ENCODE measurements at places on chromosomes 11 and 22.

GRCh38 chr22:47064416-47064815 lies 302.0 kb downstream of the TBC1D22A start:
- DNase-seq, result no peak

GRCh38 chr11:86443415-86443814 lies 68.7 kb downstream of the CCDC81 start:
- no peak for DNase-seq

DNA sequence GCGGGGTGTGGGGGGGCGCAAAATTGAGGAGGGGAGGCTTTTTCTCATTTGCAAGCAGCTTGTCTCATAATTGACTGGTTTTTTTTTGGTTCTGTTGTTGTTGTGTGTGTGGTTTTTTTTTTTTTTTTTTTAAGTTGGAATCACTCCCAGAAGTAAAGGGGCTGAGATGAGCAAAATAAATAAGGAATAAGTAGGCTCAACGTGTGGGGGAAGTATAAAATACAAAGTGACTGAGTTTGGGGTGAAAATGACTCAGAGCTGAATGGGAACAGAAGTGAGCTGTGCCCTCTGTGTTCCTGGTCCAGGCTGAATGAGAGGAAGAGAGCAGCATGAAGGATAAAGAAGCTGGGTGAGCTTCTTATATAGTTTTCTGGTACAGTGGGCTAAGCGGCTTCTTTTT lies 90.0 kb downstream of the GRIK4 start:
- no peak for DNase-seq

DNA sequence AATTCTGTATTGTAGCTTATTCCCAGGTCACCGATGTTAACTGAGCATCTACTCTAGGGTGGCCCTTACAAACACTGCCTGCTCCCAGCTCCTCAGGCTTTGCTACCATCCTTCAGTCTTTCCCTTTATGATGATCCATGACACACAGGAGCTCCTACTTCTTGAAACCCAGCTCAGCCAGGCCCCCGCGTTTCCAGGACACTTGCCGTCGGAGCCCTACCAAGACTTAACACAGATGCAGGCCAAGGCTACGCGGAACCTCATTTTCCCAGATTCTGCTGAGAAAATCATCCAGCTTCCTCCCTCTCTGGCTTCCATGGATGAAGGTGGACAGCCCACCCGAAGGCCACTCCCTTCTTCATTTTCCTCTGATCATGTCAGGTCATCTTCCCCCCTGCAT lies 18.6 kb downstream of the IGSF9B start:
- no peak for DNase-seq

DNA sequence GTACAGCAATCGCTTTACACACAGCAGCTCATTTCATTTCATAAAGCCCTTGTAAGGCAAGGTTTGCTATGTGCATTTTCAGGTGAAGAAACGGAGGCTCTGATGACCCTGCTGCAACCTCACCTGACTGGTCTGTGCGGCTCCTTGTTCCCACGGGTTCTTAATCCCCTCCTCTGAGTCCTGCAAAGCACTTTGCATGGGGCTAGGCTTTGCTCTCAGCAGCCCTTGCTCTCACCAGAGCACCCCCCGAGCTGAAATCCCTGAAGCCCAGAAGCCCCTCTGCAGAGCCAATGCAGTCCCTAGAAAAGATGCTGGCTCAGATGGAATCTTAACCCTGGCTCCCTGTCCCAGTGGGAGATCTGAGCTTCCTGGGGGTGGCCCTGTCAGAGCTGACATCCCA lies 11.0 kb upstream of the APOL6 start:
- no peak for DNase-seq

GRCh38 chr11:69697861-69698260 lies 6.0 kb downstream of the FGF19 start:
- no peak for DNase-seq

- no peak for DNase-seq
Measured at GRCh38 chr11:3984896-3985295, 109.7 kb upstream of the RRM1 start.

GRCh38 chr11:106608677-106609076 lies 409.6 kb downstream of the GUCY1A2 start:
- no peak for DNase-seq

DNA sequence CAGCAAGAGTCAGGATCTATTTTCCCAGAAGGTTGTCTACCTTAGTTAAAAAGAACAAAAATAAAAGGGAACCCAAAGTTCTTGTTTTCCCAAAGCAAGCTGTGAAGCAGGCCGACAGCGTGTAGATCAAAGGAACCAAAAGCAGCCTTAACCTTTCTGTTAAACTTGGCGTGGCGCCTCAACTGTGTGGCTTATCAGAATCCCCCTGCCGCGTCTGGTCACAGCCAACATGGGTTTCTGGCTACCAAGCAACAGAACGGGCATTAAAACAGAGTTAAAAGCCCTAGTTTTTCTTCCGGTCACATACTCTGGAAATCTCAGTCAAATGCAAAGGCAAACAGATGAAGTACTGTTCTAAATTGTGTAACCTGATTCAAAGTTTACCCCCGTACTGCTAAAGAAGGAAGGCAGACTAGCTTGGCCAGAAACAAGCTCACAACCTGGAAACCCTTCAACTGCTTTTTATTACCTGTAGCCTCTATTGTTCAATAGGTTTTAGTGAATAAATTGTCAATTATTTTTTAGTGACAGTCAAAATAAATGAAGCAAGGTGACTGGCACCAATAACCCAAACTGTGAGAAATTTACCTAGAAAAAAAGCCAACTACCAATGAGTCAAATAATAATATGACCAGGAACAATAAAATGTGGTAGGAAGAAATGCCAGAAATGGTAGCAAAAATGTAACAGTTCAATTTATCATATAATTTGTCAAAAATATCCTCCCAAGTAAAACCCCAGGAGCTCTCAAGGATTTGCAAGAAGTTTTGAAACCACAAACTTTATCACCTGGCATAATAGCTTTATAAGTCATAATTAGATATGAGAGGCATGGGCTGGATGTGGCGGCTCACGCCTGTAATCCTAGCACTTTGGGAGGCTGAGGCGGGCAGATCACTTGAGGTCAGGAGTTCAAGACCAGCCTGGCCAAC lies 21.4 kb downstream of the CHKA start:
- peak; percentile 47 for DNase-seq

DNA sequence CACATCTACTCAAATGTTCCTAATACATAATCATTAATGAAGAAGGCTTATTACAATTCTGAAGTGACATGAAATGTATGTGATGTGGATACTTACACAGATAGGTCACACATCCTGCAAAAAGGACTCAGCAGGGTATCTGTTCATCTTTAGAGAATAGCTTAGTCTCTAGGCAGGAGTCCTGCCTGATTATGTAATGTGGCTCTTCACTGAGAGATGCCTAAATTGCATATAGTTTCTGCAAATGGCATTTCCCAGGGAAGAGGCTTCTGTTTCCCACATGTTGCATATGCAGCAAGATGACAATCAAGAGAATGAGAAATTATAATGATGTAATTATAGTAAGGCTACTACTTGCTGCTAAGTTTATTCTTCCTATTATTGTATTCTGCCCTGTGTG lies 58.8 kb upstream of the SLC36A4 start:
- DNase-seq, result no peak

DNA sequence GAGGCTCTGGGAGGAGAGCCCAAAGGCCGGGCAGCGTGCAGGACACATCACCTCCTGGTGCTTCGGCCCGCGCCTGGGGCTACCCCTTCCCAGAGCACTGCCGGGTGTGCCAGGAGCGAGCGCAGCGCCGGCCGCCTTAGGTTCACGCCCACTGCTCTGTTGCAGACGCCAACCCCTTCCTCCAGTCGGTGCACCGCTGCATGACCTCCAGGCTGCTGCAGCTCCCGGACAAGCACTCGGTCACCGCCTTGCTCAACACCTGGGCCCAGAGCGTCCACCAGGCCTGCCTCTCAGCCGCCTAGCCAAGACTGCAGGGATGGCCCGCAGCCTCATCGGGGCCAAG lies 79.0 kb downstream of the MED15 start:
- DNase-seq, result peak; percentile 9

DNA sequence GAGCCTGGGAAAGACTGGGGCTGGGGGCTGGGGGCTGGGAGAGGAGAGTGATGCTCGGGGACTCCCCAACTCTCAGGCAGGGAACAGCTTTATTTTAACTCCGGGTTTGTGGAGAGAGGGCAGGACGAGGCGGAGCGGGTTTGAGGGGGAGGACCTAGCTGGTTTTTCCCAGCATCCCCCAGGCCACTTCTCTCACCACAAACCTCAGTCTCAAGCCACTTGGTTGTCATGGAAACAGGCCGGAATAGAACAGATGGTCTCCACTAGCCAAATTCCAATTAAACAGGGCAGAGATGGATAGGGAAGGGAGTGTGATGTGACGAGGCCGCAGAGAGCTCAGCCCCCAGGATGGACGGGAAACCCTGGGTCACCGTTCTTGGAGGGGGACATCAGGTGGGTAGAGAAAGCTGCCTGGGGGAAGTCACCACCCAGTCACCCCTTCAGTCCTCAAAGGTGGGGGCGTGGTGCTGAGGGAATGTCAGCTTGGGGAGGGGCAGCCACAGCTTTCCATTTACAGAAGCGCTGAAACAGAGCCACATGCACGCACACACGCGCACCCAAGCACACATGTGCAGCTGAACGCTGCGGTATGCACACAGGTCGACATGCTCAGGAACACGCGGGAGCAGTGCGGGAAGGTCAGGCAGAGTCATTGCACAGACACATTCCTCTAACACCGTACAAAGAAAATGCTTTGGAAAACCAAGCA lies 19.2 kb downstream of the NECTIN1 start:
- DNase-seq, result no peak

- no peak for DNase-seq
Measured at GRCh38 chr11:121554552-121554951, 101.8 kb upstream of the SORL1-AS1 start.

GRCh38 chr11:102546427-102546826 lies 15.9 kb upstream of the MMP7 start:
- no peak for DNase-seq

GRCh38 chr22:50525104-50525857 lies at the start of gene SCO2:
TSS of gene SCO2 (minus strand) at chr22:50525598. CDS start at chr22:50524411, 1,187 bp downstream.
- peak; percentile 96 for DNase-seq

- no peak for DNase-seq
Measured at GRCh38 chr11:116601814-116602636, 170.8 kb downstream of the BUD13 start.

GRCh38 chr11:120179057-120179672 lies 31.7 kb upstream of the OAF start:
- DNase-seq, result peak; percentile 19

GRCh38 chr11:63459586-63459985 lies 31.4 kb downstream of the PLAAT5 start:
- DNase-seq, result no peak

Data from left colon (tissue), 2 donors.